ENCODE measurements at places on chromosomes 4 and X. TPM values are rescaled to one million over a fixed set of nuclear protein-coding genes. Genes with fewer than 3 reads are reported as not detected.

DNA sequence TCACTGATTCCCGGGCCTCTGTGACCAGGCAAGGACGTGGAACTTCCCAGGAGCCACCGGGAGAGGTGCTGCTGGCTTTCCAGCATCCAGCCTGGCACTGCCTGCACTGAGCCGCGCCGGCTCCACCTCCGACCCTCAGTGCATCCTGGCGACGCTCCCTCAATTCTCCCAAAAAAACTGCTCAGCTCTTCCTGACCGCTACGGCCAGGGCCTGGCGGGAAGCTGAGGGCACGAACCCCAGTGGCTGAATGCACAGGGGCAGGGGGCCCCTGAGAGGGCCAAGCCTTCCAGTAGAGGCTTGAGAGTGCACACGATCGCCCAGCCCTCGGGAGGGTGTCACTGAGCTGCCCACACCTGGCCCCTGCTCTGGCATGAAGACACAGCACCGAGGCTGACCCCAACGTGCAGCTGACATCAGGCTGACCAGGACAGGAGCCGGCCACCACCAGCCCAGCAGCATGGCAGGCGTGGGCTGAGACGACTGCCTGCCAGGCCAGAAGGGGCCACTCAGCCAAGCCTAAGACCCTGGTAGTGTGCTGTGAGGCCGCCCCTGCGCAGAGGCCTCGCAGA lies 6.9 kb downstream of the CTBP1 start:
- no peak for DNase-seq

DNA sequence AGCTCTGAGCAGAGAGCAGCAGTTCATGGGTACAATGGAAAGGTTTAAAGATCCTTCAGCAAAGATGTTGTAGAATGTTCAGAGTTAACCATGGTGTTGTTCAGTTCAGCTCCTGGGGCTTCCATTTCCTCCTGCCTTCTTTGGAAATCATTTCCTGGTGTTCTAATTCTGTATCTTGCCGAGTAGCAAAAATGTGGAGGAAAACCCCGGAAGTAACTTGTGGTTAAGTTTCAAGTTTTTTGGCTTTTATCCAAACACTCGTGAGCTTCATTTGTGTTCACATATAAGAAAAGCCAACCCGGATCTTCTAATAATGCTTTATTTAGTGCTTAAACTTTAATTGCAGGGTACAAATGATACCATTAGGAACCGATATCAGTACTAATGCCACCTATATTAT lies 33.6 kb upstream of the ARX start:
- peak; percentile 27 for DNase-seq

GRCh38 chr4:186765673-186766546 lies 42.3 kb upstream of the FAT1 start:
- peak; percentile 86 for DNase-seq

GRCh38 chr4:174592256-174592984 lies 70.1 kb upstream of the HPGD start:
- DNase-seq, result no peak

- DNase-seq, result no peak
These were observed 98.2 kb downstream of the USP46 start for GRCh38 chr4:52560844-52561280.

GRCh38 chr4:153221783-153222706 lies 17.8 kb downstream of the TRIM2 start:
- DNase-seq, result peak; percentile 61

DNA sequence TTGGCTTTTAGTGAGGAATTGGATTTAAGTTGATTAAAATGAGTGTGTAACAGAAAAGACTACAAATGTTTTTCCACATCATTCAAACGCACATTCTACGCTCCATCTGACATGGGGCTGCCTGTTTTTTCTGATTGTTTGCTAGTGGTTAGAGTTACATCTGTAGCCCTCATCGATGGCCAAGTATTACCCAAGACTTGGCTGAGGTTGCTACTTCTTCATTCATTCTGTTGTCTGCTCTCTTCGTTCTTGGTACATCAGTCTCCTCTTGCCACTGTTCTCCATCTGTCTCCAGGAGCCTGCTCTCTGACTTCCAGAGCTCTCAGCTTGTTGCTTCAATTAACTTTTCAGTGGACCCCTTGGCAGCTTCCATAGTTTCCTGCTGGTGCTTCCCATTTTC lies 1844.6 kb upstream of the TENM3 start:
- DNase-seq, result no peak

GRCh38 chrX:122512561-122513072 lies 671.5 kb upstream of the GRIA3 start:
- DNase-seq, result no peak

DNA sequence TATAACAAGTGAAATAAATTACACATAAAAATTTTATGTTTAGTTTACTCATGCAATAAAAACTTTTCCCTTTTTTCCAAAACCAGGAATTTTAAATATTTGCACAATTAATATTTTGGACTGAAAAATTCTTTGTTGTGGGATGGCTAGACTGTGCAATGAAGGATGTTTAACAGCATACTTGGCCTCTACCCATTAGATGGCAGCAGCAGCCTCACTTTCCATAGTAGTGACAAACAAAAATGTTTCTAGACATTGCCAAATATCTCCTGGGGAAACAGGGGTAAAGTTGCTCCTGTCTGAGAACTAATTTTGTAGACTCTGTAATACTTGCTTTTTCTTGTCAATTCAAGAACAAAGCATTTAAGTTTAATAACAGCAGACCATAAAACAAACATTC lies 49.8 kb downstream of the SCLT1 start:
- peak; percentile 41 for DNase-seq

DNA sequence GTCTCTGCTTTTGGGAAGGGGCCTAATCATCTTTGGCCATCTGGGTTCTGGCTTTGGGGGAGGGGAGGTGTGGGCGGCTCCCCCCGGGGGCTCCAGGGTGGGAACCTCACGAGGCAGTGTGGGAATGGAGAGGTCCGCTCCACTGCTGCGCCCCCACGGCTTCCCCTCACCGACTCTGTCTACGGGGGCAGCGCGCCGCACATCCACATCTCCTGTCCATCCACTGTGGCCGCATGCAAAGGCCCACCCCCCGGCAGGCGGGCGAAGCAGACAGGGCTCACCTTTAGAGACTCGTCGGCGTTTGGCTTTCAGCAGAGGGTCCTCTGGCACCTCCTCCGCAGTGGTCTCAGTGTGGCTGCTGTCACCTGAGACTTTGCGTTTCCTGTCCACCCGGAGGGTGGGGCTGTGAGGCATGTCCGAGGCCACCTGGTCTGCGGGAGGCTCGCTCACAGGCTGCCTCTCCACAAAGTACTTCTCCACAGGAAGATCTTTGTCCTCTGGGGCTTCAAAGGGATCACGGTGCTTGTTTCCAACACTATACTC lies 33.6 kb downstream of the BCOR start:
- no peak for DNase-seq

DNA sequence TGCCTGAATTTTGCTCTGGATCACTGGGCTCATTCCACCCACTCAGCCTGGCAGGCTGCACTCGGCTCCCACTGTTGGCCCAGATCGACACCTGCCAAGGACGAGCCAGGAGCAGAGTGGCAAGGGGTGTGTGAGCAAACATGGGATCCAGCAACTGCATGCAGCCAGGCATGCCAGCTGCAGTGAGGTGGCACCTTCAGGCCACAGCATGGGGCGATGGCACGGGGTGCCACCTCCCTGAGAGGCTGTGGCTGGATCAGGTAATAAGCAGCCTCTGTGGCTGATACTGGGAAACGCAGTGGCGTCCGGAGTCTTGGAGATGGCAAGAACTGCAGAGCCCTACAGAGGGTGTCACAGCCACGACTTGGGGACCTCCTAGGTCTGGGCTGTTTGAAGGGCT lies 244.5 kb upstream of the FSTL5 start:
- DNase-seq, result no peak

DNA sequence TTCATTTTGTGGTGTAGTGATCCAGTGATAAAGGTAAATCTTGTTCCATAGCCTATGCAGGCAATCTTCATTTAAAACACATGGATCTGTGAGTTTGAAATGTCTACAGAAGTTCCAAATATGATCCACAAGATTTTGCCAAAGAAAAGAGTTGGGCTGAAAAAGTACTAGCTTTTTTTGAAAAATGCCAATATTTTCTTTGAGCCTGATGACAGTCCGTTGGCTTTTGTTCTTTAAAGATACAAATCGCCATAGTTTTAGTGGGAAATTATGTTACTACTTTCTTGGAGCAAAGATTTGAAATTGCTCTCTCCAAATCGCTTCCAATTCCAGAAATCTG lies 71.5 kb downstream of the HPGD start:
- DNase-seq, result no peak

DNA sequence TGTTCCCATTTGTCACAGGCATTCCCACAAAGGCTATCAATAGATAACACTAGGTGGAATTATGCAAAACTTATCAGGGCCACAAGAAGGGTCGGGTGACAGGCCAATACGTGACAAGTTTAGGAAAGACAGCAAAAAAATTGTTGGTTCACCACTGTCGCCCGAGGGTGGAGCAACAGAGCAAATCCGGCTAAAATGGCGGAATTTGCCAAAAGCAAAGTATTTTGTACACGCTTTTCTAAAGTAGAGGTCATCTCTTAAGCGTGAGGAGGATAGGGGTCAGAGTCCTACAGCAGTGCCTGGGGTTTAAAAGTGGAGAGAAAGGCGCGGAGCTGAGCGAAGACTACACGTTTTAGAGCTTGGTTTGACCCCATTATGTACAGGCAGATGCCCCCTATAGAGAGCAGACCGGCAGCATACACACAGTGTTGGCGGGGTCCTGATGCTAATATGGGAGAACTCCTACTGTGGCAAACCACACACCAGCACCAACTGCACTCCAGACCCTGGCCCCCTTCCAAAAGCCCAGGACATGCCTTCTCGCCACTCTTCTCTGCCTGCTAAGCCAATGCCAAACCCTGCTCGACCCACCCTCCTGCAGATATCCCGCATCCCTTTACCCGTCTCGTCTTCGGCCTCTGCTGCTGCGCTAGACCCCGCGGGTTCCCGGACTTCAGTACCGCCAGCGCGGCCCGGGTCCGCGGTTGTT lies 733 bp downstream of the CCNA2 start:
- DNase-seq, result peak; percentile 61

DNA sequence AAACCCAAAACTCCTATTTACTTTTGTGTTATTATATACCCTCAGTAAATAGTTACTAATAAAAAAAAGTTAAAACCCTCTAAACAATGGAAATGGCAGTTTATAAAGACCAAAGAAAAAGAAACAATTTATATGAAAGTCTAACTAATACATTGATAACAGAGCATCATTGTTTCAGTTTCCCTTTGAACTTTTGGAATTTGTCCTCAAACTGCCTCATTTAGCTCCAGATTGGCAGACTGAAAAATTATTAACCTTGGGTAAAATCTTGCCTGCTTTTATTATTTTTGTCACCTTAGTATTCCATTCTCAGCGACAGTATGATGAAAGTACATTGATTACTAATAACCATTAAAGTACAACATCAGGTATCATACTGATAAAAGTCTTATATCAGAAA lies 124.0 kb downstream of the PDE5A start:
- DNase-seq, result no peak

- DNase-seq, result no peak
These were observed 83.0 kb downstream of the FAM193A start for GRCh38 chr4:2619459-2619858.

GRCh38 chr4:7710576-7711306 lies 228.9 kb downstream of the AFAP1 start:
- DNase-seq, result no peak

GRCh38 chr4:183342541-183343533 lies 20.6 kb upstream of the CLDN24 start:
- no peak for DNase-seq

- DNase-seq, result no peak
These were observed 15.6 kb downstream of the CXorf66 start for GRCh38 chrX:139949703-139950102.

DNA sequence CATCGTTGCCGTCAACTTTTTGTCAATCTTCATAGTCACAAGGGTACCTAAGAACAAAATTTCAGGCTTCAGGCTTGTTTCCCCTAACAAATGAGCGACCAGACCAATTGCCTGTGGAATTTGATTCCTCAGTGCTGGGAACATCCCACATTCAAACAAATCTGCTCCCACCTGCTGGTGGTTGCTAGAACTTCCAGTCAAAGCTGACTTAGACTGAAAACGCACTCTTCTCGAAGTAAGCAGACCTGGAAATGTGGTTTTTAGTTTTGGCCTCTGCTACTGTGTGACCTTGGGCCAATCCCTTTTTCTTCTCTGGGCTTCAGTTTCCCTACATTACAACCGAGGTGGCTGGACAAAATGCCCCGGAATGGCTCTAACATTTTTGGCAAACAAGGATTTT lies 1.8 kb upstream of the GABRQ start:
- DNase-seq, result peak; percentile 21

DNA sequence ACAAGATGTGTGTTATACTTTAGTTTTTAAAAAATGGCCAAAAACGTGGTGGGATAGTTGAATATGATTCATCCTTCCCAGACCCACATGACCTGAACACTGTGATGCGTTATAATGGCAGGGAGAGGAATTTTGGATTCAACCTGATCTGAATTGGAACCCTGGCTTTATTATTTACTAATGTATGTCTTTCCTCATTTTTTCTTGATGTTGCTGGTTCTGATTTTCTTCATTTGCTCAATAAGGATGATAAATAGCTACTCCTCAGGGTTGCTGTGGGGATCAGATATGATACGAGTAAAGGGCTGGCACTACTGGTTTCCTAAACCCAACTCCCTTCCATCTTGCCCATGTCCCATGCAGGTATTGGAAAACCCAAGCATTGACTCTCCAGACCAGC lies 24.2 kb upstream of the ACSL1 start:
- no peak for DNase-seq

GRCh38 chr4:83581411-83582288 lies 45.7 kb downstream of the GPAT3 start:
- no peak for DNase-seq

- DNase-seq, result no peak
These were observed 4.5 kb upstream of the GRSF1 start for GRCh38 chr4:70844180-70844579.

GRCh38 chrX:84216406-84216805 lies 28.4 kb upstream of the RPS6KA6 start:
- no peak for DNase-seq

GRCh38 chr4:84286048-84286447 lies 213.0 kb downstream of the NKX6-1 start:
- DNase-seq, result no peak

The KCNIP4 gene
- not detected for total RNA-seq

The LUZP4 gene
- not detected for total RNA-seq

The CFI gene
- total RNA-seq, result 0.83 TPM

The NOX1 gene
- total RNA-seq, result not detected

The IL3RA gene
- total RNA-seq, result not detected

The C4orf17 gene
- total RNA-seq, result not detected

The VCX gene
- total RNA-seq, result not detected

The P2RY4 gene
- not detected for total RNA-seq

The RHOXF2B gene
- total RNA-seq, result not detected

The DUX4 gene
- not detected for total RNA-seq

The MANBA gene
- 21.1 TPM for total RNA-seq

The UGT2B17 gene
- total RNA-seq, result not detected

The DOK7 gene
- 41.6 TPM for total RNA-seq

The AMBN gene
- total RNA-seq, result not detected

The ACOX3 gene
- total RNA-seq, result 24.2 TPM

The DSPP gene
- total RNA-seq, result not detected

The ZMAT1 gene
- total RNA-seq, result 0.06 TPM
